Kidney (tissue), 22 donors: ENCODE measurements at places on chromosomes 12 and 14. TPM values are rescaled to one million over a fixed set of nuclear protein-coding genes. Genes with fewer than 3 reads are reported as not detected.

DNA sequence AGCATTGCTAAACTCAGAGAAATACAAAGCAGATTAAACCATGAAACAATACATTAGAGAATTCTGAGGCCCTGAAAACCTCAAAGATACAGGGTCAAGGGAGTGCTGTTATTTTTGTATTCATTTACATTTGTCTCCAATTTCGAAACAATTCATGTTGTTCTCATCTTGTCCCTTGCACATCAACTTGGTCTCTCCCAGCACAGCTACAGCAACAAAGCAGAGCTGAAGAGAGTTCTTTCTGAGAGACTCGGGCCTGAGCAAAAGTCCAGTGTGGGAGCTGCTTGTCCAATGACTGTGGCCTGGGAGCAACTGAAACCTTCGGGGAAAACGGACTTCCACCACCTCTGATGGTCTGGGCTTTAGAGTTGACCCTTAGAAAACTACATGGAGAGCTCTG, 79.4 kb upstream of the CDKN3 start:
- DNase-seq: no peak

DNA sequence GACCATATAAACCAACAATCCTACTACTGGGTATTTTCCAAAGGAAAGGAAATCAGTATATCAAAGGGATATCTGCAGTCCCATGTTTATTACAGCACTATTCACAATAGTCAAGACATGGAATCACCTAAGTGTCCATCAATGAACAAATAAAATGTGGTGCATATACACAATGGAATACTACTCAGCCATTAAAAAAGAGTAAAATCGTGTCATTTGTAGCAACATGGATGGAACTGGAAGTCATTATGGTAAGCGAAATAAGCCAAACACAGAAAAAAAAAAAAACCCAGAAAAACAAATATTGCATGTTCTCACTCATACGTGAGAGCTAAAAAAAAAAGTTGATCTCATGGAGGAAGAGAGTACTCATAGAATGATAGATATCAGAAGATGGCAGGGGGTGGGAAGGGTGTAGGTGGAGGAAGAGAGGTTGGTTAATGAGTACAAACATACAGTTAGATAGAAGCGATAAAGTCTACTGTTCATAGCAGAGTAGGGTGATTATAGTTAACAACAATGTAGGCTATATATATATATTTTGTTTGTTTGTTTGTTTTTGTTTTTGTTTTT, 49.3 kb downstream of the BCAT1 start:
- no peak for DNase-seq

DNA sequence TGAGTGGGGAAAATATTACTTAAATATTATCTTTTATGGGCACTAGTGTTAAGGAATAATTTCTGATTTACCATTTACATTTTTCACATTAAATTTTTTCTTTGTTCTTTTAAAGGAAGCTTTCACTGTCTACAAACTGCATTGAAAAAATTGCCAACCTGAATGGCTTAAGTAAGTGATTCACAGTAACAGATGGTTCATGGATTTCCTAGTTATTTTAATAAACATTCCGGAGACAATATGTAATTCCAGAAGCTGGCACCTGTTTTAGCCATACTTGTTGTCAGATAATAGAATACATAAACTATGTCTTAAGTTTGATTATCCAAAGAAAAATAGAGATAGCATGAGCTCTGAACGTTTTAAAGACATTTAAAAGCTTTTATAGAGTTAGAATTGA, 17.1 kb downstream of the DNAL1 start:
- no peak for DNase-seq

DNA sequence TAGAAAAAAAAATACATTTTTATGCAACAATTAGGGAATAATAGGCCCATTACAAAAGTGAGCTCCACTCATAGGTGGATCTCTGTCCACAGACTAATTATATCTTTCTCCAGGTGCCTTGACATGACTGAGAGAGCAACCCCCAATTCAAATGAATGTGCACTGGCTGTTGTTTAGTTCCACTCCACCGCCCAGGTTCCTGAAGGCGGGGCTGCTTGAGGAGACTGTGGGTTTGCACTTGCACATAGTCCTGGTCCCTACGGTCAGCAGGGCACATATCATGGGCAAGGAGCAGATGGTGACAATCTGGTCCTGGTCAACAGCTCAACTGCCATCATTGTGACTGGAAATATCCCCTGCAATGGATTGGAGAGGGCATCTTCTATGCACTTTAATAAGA, 195.6 kb upstream of the PWP1 start:
- peak; percentile 59 for DNase-seq

DNA sequence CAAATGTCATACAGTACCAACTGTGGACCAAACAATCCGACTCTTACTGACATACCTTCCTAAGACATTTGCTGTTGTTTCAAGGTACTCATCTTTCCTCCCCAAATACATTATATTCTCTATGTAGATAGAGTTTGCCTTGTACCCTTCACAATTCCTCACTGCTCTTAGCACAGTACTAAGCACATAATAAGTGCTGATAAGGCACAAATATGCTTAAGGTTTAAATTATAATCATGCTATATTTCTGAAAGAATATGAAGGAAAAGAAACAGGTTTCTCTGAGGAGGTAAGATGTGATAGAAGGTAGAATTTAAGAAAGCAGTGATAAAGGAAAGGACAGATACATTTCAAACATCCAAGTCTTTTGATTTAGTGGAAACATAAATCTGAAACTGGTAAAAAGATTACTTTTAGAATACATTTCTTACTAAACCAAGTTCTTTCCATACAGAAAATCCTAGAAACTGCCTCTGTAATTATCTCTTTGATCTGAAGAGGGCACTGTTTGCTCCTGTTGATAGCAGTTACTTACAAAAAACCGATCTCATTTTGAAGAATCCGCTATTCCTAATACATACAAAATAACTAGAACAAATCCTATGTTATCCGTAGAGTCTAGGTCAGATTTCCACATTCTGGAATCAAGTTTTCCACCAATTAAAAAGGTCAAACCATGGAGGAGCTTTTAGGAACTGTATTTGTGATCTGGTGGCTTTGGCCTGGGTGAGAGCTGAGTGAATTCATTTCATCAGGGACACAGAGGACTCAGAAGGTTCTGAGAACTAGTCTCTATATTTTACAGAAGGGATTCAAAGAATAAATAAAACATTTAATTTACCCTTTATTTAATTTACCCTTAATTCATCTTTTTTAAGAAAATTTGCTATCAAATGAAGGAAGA, 311.9 kb downstream of the DAD1 start:
- DNase-seq: no peak

DNA sequence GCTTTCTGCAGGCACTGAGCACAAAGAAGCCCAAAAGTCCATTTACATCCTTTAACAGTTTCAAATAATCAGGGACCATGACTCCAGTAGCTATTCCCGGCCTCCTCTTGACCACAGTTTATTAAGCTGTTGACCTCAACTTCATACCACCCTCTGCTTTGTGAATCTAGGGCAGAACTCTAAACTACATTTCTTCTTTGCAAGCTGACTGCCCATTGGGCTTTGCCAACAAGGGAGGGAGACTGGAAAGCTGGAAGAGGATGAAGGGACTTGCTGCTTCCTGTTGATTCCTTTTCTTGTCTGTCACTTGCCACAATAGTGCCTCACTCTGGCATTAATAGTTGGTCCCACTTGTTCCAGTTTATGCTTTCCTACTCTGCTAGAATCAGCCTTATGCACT, 2.7 kb downstream of the CGRRF1 start:
- no peak for DNase-seq

DNA sequence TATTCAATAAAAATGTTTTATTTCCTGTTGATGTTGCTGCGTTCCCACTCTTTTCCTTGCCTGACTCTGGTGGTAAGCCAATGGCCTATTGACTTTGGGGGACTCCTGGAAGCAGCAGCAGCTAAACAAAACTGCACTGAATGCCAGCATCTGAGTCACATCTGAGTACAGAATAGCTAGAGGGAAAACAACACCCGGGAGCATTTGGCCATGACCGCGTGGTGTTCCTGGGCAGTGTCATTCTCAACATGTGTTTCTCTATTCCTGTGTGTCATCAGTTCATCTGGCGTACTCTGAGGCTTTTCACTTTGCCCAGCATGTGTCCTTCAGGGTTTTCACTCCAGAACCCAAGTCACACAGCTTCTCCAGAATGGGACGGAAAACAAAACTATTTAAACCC, 238.8 kb downstream of the PAWR start:
- DNase-seq: peak; percentile 42

- no peak for DNase-seq
Observed at GRCh38 chr12:14322403-14322802, 43.1 kb upstream of the ATF7IP start.

DNA sequence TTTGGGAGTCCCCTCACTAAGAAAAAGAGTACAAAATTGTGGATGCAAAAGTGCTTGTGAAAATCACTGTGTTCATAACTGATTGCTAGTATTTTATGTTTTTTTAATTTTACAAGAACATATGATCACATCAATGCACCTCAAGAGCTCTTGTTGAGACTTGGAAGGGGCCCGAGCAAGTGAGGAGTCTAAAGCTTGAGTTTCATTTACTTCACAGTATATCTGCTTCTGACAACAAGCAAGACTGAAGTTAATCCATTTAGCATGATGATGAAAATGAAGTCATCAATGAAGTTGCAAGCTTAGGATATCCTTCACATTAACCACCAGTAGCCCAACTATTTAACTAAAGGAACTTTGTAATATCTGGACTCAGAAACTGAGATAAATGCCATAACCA, 182.5 kb upstream of the DIO2 start:
- DNase-seq: no peak

DNA sequence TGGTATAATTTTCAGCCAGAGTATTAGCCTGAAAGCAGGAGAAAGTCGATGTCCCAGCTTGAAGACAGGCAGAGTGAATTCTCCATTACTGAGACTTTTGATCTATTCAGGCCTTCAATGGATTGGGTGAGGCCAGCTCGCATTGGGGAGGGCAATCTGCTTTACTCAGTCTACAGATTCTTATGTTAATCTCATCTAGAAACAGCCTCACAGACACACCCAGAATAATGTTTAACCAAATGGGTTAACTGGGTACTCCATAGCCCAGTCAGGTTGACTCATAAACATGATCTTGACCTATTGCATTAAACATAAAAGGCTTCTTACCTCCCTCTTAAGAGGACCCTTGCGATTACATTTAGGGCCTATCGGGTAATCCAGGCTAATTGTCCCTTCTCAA, 118.0 kb downstream of the KTN1 start:
- no peak for DNase-seq

DNA sequence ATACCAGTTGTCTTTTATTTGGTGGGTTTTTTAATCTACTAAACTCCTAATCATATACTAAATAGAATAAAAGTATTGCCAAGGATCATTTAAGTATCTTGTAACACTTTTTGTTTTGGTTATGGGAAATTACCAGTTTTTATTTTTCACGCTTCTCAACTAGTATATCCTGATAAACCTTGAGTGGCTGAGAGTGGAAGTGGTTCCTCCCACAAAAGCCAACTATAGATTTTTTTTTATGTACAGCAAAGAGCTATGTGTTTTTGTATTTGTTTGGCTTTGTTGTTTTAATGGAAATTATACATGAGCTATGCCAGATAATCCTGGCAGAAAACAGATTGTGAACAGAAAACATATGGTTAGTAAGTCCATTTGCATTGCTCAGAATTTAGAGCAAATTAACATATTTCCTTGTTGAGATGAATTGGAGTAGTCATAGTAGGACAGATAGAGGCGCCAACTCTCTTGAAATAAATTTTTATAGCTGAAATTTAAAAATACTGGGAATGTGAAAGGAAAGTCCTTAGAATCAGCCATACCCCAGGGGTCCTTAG, 60.9 kb upstream of the PSMA6 start:
- no peak for DNase-seq

DNA sequence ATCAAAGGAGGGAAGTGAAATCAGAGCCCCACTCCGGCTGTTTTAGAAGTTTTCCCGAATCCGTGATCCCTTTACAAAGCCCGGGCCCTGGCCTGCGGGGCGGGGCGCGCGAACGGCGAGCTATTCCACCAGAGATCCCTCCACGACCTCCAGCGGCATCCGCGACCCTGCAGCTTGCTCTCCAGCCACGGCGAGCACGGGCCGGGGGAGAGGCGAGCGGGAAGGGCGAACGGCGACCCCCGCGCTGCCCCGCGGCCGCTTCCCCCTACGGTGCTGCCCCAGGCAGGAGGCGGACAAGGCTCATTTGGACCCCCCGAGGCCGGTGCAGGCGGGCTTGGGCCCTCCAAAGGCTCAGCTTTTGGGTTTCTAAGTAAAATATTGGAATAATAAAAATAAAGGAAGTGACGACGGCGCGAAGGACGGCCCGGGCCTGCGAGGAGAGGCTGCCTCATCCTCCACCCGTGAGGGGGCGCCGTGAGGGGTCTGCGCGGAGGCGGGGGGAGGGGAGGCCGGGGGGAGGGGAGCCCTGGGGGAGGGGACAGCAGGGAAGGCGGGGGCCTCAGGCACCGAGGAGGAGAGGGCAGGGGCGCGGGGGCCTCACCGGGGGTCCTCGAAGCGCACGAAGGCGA, 613 bp downstream of the SRSF9 start:
- no peak for DNase-seq

DNA sequence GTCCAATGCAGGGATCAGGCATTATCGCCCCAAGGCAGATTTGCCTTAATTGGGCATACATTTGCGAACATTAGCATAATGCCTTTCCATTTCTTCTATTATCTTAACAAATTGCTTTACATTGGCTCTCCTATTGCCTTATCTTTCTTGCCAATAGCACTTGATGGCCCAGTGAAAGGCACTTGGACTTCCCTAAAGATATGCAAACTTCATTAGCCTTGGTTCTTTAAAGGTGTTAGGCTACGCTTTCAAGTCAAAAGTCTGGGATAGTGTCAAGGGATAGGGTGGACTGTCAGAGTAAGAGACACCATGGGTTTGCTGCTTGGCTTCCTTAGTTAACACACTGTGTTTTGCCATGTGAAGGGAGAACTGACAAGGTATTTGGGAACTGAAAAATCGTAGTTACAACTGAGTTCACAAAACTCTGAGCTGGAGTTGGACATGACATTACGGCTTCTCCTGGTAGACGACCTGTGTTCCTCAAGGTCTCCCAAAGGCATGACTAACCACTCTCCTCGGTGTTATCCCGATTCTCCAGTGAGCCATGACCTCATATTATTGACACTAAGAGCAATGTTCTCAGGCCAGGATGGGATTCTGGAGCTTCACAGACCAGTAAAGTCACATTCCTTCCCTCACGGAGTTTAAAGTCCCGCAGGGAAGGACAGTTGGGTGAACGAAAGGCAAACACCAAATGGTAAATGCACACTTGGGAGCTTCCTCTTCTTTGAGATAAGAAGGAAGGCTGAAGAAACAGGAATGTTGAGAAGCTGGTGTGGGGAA, 65.2 kb downstream of the TBC1D30 start:
- no peak for DNase-seq

DNA sequence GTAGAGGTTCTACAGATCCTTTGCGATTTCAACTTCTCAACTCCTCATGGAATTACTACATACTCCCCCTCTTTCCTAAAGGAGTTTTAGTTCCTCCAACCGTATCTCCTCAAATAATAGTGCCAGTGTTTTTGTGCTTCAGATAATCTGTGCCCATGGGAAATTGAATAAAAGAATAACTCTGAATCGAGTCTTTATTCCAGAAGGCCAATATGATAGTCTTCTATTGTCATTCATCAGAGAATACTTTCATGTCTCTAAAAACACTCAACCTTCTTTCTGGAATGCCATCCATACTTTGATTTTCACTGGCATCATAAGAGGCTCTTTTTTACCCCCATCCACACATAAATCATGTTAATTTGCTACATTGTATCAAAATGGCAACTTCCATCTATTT, 911.3 kb upstream of the USP15 start:
- DNase-seq: no peak

Gene SYT1
- polyA plus RNA-seq: 0.69 TPM

Gene DNAJC22
- polyA plus RNA-seq: 15.1 TPM

Gene ADAM21
- polyA plus RNA-seq: 0.28 TPM

Gene CEP170B
- polyA plus RNA-seq: 8.1 TPM
